HL-60 (cell line): ENCODE measurements at places on chromosomes 6 and 20.

DNA sequence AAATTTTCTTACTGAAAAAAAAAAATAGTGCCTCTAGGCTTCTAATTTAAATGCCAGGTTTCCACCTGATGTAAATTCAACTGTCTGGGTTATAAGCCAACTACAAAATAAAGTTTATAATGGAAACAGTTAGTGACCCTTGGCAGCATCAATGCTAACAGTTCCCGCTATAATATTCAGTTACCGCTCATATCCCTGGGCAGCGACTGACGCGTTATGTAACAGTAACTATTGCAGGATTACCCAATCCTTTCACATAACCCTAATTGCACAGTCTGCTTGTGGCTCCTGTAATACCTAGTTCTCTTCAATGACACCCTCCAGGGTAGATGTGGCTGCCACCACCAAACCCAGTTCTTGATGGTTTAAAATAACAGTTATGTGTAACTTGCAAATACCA, 208.6 kb downstream of the MOXD1 start:
- no peak for DNase-seq

DNA sequence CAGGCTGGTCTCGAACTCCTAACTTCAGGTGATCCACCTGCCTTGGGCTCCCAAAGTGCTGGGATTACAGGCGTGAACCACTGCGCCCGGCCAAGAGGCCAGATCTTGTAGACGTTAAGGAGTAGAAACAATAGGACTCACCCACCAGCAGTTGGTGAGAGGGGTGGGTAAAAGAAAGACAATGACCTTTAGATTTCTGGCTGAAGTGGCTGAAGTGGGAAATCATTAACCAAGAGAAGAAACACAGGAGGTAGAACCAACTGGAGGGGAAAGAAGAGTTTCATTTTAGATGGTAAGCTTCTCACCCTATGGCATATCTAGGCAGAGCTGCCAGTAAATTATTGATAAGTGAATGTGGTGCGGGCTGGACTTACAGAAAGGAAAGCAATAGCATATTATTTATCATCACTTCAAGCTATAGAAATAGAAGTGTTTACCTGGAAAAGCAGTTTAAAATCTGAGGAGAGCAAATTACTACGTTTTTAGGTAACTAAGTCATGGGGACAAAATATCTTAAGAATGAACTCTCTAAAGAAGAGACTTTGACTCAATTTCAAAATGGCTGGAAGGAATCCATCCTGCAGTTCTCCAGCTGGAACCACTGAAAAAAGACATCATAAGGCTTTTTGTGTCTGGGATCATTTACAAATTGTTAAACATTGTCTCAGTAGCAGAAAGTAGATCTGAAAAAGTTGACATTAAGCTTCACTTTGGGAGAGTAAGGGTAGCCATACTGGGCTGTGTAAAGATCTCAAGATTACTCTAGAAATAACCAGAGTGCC, 109.6 kb downstream of the ALDH8A1 start:
- no peak for DNase-seq

DNA sequence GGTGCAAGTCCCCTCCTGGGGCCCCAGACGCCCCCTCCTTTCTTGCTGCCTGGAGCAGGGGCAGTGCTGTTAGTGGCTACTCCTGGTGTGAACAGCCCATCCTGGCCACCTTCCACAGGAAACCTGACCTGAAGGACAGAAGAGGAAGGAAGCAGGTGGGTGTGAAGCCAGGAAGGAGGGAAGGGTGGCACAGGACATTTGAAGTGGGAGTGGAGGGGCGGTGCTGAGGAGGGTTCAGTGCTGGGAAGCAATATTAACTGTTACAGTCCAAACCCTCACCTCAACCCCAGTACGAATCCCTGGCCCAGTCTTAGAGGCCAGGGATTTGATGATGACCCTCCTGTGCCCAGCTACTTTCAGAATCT, 766 bp downstream of the PRICKLE4 start:
- DNase-seq, result no peak

DNA sequence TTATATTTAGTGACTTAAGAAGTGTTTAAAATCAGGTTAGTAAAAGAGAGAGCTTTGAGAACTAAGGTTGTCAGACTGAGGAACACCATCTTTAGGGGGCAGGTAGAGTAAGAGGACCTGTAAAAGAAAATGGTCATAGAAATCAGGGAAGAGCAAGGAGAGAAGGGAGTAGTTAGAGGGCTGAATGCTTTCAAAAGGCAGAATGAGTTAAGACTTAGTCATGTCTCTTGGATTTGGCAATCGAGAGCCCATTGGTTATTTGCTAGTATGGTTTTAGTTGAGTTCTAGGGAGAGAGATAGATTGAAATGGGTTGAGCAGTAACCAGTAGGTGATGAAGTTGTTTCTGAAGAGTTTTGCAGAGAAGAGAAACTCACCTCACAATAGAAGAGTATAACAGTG, 51.1 kb downstream of the RALGAPB start:
- no peak for DNase-seq

- no peak for DNase-seq
These were observed 30.5 kb upstream of the AKAP12 start for GRCh38 chr6:151209071-151209831.

DNA sequence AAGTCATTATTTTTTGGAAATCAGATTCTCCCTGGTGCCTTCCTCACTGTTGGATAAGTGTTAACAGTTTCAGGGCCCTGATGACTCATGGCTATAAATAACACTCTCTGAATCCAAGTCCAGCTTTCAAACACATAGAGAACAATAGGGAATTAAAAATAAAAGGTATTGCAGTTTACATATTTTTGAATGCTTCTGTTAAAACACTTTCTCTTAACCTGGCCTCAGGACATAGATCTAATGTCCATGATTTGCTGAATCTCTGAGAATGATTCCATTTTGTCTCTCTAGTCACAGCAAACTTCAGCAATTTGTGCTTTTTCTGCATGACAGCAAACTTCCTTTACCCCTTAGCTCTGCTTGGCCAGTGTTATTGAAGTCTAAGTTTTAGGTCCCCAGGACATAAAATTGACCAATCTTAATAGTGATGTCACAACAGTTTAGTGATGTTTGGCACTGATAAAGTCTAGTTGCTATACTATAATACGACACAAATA, 1192.4 kb upstream of the CITED2 start:
- no peak for DNase-seq

- DNase-seq, result no peak
These were observed 106.3 kb upstream of the KHDRBS2 start for GRCh38 chr6:62392291-62392690.

DNA sequence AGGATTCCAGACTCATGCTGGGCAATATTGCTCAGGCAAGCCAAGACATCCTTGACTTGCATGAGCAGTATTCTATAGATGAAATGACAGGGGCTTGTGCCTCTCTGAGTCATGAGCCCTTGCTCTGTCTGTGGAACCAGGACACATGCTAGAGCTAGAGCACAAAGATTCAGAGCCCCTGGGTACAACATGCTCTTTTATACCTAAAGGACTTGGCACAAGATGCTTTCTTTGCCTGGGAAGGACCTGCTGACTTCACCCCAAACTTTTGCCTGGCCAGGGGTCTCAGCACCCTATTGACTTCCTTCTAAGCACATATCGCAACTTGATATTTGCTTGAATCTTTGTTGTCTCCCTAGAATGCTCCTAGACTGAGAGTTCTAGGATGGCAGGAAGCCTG, 27.4 kb downstream of the TGM6 start:
- no peak for DNase-seq

GRCh38 chr20:62598761-62599194, 43.5 kb upstream of the SLCO4A1 start:
- DNase-seq, result no peak

GRCh38 chr6:45663251-45664221, 285.8 kb upstream of the SUPT3H start:
- peak; percentile 21 for DNase-seq

- no peak for DNase-seq
These were observed 8.8 kb upstream of the PIM1 start for GRCh38 chr6:37160922-37161778.

- DNase-seq, result peak; percentile 75
These were observed at the start of gene RIPOR2 for GRCh38 chr6:24935366-24936152. Gene RIPOR2, minus strand, starts transcription at chr6:24935960. Its CDS starts 62 bp downstream, at chr6:24935898.

DNA sequence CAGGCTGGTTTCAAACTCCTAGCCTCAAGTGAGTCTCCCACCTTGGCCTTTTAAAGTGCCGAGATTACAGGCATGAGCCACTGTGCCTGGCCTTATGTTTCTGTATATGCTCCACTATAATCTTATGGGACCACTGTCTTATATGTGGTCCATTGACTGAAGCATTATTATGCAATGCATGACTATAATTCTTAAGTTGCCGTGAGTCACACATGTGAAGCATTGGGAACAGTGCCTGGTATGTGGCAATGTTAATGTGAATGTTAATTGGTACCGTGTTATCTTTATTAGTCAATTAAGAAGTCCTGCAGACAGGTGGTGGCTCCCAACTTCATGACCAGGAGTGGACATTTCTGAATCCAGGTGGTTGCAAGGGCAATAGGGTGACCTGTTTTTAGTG, 14.7 kb upstream of the ASXL1 start:
- DNase-seq, result peak; percentile 53

DNA sequence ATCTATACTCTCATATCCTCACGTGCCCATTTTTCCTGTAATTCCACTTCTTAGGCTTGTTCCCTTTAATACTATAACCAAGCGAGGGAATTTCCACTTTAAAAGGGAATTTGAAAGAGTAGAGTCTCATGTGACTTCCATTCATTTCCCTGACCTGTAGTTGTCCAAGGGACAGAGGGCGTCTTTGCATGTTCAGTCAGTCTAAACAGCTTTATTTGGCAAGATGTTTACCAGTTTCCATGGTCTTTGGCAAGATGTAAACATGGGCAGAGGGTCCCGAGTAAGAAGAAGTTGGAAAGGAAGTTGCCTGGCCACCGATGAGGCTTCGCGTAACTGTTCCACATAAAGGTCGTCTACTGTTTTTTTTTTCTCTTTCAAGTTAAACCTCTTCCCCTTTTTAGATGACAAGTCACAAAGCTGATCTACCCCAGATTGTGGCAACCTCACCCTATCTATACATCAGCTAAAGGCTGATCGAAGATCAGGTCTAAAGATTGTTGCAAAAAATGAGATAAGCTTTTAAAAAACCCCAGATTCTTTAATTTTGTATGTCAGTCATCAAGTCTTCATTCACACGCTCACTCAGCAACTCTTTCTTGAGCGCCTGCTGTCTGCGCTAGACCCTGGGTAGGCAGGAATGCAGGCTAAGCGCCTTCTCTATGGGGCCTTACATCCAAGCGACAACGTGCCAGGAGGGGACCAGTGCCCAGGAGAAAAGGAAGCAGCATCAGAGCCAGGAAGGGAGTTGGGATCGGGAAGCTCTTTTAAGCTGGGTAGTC, 31.7 kb upstream of the CCR6 start:
- DNase-seq, result no peak

GRCh38 chr20:37505263-37506151, 15.5 kb upstream of the NNAT start:
- no peak for DNase-seq

GRCh38 chr6:16129623-16130401, 926 bp downstream of the MYLIP start:
- peak; percentile 8 for DNase-seq

GRCh38 chr6:67009818-67010217, 1302.8 kb upstream of the EYS start:
- no peak for DNase-seq

GRCh38 chr6:140758169-140758877, 1374.4 kb upstream of the GJE1 start:
- DNase-seq, result no peak

- no peak for DNase-seq
These were observed 23.2 kb upstream of the AIG1 start for GRCh38 chr6:143037470-143037869.

GRCh38 chr20:46853926-46854325, 40.7 kb upstream of the EYA2 start:
- DNase-seq, result no peak

GRCh38 chr20:44504402-44505307, 17.2 kb downstream of the SERINC3 start:
- DNase-seq, result no peak

DNA sequence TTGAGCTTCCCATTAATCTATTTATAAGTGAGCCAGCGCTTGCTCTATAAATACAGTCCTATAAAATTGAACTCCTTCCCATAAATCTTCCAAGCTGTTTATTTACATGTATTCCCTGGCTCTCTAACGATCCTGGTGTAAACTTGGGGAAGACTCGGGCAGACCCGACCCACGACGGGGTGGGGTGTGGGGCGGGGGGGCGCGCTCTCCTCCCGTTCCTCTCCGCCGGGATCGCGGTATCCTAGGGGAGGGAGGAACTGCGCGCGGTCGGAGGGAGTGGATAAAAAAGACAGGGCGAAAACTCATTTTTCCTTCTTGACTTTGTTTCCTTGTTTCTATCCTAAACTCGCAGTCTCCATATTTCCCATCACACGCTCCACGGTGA, 31.1 kb downstream of the TFAP2B start:
- DNase-seq, result no peak

DNA sequence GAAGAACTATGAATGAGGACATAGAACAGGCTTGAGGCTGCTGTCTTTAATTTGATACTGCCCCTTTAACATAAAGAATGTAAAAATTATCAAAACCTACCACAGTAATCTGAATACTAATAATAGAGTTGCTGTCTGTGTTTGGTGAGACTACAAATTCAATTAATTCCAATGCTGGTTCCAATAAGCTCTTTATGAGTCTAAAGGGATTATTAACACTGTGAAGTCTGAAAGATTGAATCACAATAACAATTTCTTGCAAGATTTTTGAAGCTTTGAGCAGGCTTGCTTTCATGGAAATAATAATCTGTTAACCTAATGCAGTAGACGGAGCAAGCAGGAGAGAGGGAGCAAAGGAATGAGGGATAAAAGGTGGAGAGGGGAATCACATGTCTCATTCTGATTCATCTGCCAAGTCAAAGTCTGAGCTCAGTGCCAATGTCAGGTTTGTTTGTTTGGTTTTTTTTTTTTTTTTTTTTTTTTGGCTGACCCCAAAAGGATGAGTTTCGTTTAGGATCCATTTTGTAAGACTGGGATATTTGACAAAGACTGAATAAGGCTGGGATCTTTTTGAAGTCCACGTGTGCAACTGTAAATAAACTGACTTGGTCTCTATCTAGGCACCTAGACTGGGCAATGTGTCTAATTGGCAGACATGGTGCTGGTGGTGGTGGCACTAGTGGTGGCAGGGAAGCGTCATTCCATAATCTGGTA, 211.6 kb downstream of the RNF144B start:
- DNase-seq, result no peak

DNA sequence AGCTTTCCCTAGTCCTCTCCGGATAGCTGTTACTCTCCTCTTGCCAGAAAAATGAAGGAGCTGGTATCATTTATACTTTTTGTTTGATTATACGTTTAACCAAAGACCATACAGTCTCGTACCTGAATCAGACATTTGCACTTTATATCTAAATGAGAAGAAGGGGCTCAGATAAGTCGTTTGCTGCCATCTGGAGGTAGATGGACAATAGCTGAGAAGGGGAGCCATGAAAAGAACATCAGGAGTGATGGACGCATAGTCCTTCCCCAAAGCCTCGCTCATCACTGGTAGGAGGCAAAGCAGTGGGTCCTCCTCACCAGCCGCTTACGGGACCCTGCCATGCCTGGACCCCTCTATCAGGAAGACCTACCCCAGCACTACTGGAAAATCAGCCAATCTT, 45.4 kb downstream of the RPF2 start:
- DNase-seq, result no peak

- no peak for DNase-seq
These were observed 268.8 kb downstream of the KCNQ5 start for GRCh38 chr6:72890671-72891070.
